Esophagus muscularis mucosa (tissue), 4 donors: ENCODE measurements at places on chromosomes 7 and 10. TPM values are rescaled to one million over a fixed set of nuclear protein-coding genes. Genes with fewer than 3 reads are reported as not detected.

Gene IDI2
- not detected for total RNA-seq

Gene VPS37D
- total RNA-seq: 2.5 TPM

GRCh38 chr10:13231808-13232207 lies 2.4 kb downstream of the UCMA start:
- DNase-seq: no peak

GRCh38 chr10:11345224-11346054 lies 266.0 kb downstream of the USP6NL start:
- no peak for DNase-seq

GRCh38 chr7:89666136-89666835 lies 488.0 kb upstream of the STEAP1 start:
- no peak for DNase-seq

DNA sequence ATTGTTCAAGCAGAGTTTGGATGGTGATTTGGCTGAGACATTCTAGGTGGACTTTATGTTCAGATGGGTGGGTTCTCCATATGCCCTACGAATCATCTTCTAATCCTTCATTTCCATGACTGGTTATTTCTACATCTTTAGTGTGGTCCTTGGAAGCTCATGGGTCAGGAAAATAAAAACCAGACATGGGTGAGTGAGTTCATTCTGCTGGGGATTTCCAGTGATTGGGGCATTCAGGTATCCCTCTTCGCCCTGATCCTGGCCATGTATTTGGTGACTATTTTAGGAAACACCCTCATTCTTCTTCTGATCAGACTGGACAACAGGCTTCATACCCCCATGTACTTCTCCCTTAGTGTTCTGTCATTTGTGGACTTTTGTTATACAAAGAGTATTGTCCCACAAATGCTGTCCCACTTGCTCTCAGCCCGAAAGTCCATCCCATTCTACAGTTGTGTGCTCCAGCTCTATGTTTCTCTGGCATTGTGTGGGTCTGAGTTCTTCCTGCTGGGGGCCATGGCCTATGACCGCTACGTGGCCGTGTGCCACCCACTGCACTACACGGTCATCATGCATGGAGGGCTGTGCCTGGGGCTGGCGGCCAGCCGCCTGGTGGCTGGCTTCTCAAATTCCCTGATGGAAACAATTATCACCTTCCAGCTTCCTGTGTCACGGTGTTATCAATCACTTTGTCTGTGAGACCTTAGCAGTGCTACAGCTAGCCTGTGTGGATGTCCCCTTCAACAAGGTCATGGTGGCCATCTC lies 19.2 kb upstream of the OR6B1 start:
- DNase-seq: no peak

- no peak for DNase-seq
Observed at GRCh38 chr7:152893801-152894294, 134.3 kb downstream of the ACTR3B start.

- no peak for DNase-seq
Observed at GRCh38 chr10:97279121-97279815, 13.2 kb downstream of the ARHGAP19 start.

DNA sequence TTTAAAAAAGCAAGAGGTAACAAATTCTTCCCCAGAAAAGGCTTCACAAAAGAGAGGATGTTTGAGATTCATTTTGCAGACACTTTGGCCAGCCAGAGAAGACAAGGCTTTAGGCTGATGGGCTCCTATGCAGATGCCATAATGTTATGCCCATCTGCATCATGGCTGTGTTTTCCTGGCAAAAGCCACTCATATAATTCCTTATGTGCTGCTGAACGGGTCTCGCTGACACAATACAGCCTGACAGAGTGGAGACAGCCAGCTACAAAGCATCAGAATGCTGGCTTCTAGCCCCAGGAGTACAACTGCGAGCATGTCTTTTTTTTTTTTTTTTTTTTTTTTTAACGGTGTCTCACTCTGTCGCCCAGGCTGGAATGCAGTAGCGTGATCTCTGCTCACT lies 1157.4 kb upstream of the AUTS2 start:
- no peak for DNase-seq

Gene AKR1C2
- total RNA-seq: 12.7 TPM

DNA sequence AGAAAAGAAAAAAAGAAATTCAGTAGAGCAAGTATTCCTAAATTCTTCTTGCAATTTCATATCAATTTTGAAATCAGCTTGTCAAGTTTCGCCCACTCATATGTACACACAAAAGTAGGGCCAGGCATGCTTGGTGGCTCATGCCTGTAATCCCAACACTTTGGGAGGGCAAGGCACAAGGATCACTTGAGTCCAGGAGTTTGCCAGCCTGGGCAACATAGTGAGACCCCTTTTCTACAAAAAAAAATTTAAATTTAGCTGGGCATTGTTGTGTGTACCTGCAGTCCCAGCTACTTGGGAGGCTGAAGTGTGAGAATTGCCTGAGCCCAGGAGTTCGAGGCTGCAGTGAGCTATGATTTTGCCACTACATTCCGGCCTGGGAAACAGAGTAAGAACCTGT lies 65.4 kb downstream of the MRPL32 start:
- DNase-seq: peak; percentile 53

DNA sequence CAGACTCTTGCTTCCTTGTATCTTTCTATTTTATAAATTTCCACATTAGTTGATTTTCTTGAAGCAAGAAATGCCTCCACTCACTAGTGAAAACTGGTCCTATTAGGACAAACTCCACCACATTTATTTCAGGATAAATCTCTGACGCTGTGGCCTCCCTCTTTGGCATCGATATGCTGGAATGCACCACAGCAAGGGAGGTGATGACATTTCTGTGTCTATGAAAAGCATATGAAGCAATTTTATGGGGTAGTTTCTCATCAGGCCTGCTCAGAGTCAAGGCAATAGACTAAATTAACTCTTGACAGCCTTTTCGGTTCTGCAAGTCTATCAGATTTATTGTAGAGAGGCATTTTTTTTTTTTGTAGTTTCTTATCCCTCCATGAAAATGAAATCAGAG lies 304.4 kb downstream of the ZEB1 start:
- DNase-seq: no peak

- DNase-seq: no peak
Observed at GRCh38 chr7:67455508-67455907, 458.9 kb downstream of the TYW1 start.
